Epithelial cell of alveolus of lung (primary cell): ENCODE measurements at places on chromosomes 16 and 17. TPM values are rescaled to one million over a fixed set of nuclear protein-coding genes. Genes with fewer than 3 reads are reported as not detected.

Gene SHISA9
- not detected in 2 replicates for total RNA-seq

Gene TXNDC17
- 148 and 248 TPM in 2 replicates for total RNA-seq

Gene TPPP3
- total RNA-seq, result 0.91 and 4.2 TPM in 2 replicates

Gene SOX15
- 0.52 and 2.8 TPM in 2 replicates for total RNA-seq

Gene RNF151
- total RNA-seq, result not detected in 2 replicates

Gene NDUFB10
- total RNA-seq, result 289 and 350 TPM in 2 replicates

Gene TP53TG3C
- not detected in 2 replicates for total RNA-seq

Gene CCL16
- total RNA-seq, result not detected in 2 replicates
